ENCODE measurements at places on chromosomes 3 and 15.

GRCh38 chr15:78084449-78084750 lies 6.9 kb upstream of the TBC1D2B start:
- DNase-seq, result no peak

DNA sequence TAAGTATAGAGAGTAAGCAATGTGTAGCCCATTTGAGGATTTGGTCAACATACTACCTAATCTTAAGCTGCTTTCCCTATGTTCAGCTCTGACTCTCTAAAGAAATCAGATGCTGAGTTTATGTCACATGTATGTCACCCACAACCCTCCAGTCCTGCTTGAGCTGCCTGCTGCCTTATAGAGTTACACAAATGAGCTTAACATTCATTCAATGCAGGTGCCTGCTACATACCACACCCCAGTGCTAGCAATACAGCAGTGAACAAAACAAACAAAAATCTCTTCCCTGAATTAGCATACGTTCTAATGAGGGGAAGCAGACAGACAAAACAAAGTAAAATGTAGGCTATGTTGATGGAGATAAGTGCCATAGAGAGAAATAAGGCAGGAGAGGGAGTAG lies 93.0 kb downstream of the HHLA2 start:
- DNase-seq, result no peak

GRCh38 chr3:71029770-71030169 lies 553.8 kb downstream of the FOXP1 start:
- no peak for DNase-seq

DNA sequence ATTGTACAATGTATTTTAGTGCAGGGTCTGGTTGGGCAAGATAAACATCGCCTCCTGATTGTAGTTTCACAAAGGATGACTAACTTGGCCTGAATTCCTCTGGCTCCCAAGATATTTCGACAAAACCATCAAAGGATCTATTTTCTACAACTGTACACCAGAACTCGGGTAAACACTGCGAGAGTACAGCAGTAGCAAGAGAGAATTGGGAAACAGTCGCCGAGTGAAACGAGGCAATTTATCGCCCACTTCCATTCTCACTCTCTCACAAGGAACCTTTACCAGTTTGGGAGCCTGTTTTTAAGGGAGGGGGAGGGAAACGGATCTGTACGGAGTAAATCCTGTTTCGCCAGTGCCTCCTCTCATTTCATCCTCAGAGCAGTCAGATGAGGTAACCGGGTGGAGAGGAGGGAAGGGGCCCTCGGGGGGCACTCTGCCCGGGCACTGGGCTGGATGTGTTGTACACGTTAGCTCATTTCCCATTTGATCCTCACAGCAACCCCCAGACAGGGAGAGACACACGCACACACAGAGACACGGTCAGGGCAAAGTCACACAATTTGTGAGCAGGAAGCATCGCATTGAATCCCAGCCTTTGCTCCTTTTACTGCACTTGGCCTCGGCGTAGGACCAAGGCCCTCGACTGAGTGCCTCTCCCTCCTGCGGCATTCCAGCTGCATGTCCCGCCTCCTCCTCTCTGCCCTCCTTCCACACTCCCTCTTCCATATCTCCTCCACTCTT lies 120.1 kb downstream of the LIPC start:
- DNase-seq, result no peak

GRCh38 chr3:8562081-8562595 lies 60.5 kb downstream of the LMCD1 start:
- no peak for DNase-seq

GRCh38 chr3:172987273-172987672 lies 153.8 kb downstream of the SPATA16 start:
- DNase-seq, result no peak

DNA sequence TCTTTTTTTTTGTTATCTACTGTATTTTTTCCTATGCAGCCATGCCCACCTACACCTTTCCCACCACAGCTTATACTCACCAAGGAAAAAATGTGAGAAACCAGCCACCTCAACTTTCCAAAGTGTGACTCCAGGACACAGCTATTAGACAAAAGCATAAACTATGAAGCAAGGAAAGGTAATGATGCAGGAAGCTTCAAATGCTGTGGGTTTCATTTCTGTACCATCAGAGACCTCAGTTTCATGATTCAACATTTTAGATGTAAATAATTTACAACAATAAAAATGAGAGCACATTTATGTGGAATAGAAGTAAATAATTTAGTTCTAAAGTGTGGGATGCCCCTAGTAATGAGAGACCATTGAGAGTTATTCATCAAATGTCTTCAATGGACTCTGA lies 115.1 kb downstream of the CDIN1 start:
- DNase-seq, result no peak

- no peak for DNase-seq
These were observed 510 bp upstream of the COLQ start for GRCh38 chr3:15522016-15522415.

DNA sequence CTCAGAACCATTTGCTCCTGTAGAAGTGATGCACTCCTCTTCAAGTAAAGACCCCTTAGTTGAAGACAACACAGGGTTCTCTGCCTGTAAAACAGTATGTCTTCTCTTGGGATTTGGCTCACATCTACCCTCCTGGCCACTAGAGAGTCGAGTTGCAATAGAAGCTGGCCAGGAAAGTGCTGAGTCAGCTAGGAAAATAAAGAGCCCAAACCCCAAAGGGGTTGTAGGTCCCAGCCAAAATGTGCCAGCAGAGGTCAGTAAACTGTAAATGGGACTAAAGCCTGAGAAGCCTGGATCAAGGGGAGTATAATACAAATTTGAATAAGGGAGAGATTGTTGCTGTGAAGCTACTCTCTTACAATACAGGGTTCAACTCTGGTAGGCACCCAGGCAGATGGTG lies 37.2 kb upstream of the THBS1 start:
- no peak for DNase-seq

- peak; percentile 50 for DNase-seq
These were observed 595 bp downstream of the DPH6 start for GRCh38 chr15:35545316-35545823.

DNA sequence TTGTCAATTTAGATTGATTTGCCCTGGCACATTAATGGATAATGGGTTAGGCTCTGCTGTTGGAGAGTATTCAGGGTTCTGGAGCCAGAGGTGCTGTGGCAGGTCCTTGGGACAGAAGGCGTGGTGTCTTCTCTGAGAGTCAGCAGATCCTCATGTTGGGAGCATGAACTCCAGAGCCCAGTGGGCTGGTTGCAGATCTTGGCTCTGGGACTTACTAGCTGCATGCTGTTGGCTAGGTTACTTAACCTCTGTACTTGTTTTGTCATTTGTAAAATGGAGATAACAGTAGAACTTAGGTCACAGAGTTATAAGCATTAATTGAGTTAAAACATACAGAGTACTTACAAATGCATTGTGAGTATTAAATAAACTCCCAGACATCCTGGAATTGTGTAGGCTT lies 77.6 kb downstream of the CCK start:
- no peak for DNase-seq

DNA sequence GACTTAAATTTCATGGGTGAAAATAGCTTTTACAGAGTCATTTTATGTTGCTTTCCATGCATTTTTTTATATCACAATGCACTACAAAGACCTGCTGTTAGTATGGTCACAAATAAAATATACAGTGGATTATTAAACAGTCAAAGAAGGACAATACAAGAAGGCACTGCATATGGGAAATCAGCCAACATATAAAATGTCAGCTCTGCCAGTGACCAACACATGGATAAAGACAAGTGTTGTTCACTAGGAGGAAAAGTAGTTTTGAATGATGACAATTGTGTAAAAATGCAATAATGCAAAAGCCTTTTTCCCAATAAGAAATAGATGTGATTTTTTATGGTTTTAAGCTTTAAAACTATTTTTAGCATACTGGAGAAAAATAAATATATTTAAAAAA lies 425.3 kb upstream of the CBLB start:
- no peak for DNase-seq

DNA sequence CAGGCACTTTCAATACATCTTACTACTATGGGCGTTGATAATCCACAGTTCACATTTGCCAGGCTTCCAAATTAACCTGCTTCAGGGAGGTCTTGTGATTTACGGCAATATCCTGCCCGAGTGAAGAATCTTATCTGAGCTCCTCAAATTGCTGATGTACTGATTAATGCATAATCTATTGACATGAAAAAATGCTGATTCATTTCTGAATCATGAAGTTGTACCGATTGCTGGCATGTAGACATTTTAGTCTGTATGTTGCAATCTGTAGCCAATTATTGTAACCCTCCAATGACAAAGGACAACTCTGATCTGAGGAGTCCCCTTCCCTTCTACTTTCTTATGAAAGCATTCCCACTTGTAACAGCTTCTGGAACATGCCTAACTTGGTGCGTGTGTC lies 97.2 kb downstream of the SEC22A start:
- no peak for DNase-seq

GRCh38 chr15:58269455-58270414 lies 131.6 kb downstream of the AQP9 start:
- no peak for DNase-seq

DNA sequence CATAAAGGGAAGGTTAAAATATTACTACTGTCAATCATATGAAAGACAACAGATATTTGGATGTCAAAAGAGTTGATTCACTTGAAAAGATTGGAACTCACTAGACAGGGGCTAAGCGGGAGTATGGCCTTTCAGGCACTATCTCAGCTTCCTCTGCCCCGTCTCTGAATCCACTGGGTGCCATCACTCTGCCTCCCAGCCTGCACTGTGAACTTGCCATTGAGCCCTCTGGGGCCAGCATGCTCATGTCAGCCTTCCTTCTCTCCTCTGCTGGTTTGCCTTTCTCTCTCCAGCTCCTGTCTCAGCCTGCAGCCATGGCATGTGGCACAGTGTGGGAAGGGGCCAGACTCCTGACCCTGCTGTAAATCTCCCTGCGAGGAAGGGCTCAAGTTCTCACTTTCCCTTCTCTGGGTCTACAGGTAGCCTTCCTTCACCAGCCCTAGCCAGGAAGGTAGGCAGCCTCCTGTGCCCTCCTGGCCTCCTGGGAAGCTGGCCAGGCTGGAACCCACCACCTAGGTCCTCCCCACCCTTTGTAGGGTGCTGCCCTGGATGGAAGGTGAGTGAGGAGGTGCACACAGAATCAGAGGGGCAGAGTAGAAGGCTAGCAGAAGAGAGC lies 54.0 kb upstream of the SLCO2A1 start:
- DNase-seq, result no peak

DNA sequence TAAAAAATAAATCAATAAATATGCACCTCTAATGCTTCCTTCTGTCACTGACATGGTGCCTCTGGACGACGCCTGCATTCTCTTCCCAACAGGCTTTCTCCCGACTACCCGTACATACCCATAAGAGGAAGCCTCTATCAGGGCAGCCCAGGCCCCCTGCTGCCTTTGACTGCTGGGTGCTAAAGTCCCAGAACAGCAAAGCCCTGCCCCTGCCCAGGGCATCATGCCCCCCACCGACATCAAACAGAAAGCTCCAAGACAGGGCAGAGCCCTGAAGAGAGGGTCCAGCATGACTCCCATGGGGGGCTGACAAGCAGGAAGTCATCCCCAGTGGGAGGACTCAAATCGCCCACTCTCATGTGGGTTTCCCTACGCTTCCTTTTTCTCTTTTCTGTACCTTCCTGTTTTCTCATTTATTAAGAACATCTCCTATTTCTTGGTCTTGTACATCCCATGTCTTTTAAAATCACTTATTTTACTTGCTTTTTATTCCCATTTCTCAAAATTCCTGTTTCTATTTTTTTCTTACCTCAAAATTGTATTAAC lies 23.4 kb downstream of the XPC start:
- no peak for DNase-seq

GRCh38 chr3:16928386-16929132 lies 43.8 kb downstream of the PLCL2 start:
- no peak for DNase-seq

DNA sequence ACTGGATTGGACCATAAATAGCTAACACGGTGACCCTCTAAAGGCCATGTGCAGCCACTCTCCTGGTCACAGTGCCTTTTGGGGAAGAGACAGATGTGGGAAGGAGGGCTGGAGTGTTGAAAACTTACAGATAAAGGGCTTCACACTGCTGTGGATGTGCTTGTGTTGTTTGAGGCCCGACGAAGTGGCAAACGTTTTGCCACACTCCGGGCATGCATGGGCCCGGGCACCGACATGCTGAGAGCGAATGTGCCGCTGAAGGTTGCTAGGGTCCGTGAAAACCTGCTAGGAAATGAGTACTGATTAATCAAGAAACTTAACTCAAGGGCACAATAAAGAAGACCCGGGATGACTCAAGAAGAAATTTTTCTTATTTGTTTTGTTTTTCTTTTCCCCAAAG lies 542.6 kb downstream of the MECOM start:
- DNase-seq, result no peak

- peak; percentile 33 for DNase-seq
These were observed 15.3 kb upstream of the IREB2 start for GRCh38 chr15:78422571-78423340.

- DNase-seq, result no peak
These were observed 41.0 kb downstream of the GOLGA6A start for GRCh38 chr15:74041311-74041756.

DNA sequence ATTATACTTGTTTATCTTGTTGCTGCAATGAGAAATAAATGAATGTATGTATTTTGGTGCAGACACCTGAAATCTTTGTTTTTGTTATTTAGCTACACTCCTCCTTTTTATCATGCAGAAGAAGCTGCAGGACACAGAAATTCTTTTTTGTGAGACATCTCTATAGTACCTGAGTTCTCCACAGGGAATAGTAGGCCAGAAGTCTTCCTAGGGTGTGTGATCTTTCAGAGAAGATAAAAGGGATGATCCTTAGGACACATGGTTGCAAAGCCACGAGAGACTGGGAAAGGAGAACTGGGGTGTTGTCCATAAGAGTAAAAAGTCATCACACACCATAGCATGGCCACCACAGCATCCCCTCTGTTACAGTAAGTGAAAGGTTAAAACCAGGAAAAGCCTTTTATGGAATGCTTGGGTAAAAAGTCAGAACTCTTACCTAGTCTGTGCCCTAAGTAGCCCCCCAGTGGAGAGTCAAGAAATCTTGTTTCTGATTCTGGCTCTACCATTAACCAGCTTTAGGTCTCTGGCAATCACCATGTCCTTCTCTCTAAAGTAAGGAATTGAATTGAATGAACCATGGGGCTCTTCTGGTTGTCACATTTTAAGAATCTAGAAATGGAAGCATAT lies 31.9 kb upstream of the ADGRG7 start:
- no peak for DNase-seq

DNA sequence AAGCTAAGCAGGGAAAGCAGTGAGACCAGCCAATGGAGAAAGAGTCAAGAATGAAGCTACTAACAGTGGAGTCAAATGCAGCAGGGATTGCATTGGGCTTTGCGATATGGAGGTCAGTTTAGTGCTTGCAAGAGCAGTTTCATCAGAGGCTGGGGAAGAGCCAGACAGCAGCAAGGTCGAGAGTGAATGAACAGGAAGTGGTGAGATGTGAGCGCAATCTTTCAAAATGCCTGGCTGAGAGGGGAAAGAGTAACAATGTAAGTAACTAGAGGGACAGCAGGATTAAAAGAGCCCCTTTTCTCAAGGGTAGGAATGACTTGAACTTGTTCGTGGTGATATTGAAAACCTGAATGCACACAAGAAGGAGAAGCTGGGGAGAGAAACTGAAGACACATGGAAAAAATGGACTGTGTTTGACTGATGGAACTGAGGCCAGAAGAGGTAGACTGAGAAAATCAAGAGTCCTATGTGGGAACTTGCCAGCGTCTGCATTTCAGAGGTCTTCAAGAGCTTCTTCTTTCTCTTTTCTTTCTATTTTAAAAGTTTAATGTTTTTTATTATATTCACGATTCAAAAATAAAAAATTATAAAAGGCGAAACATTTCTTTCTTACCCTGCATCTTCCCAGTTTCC lies 30.6 kb upstream of the GPR160 start:
- DNase-seq, result no peak
